ENCODE measurements at places on chromosomes 6 and 20. TPM values are rescaled to one million over a fixed set of nuclear protein-coding genes. Genes with fewer than 3 reads are reported as not detected.

GRCh38 chr6:89121934-89122333, 4.1 kb upstream of the SRSF12 start:
- no peaks in the 10 kb centered on the region for H3K27me3 ChIP-seq
- DNase-seq, result no peak
- H3K27ac ChIP-seq, result no peak overlapping the region
- peaks cover 10% of the 10 kb centered on the region for H3K4me1 ChIP-seq
- H3K36me3 ChIP-seq, result peaks cover 5% of the 10 kb centered on the region
- H3K4me3 ChIP-seq, result peak overlapping the region; percentile 6

GRCh38 chr6:1435806-1436205, 46.4 kb downstream of the FOXF2 start:
- peaks cover 50% of the 10 kb centered on the region for H3K27me3 ChIP-seq
- H3K4me1 ChIP-seq, result no peaks in the 10 kb centered on the region

DNA sequence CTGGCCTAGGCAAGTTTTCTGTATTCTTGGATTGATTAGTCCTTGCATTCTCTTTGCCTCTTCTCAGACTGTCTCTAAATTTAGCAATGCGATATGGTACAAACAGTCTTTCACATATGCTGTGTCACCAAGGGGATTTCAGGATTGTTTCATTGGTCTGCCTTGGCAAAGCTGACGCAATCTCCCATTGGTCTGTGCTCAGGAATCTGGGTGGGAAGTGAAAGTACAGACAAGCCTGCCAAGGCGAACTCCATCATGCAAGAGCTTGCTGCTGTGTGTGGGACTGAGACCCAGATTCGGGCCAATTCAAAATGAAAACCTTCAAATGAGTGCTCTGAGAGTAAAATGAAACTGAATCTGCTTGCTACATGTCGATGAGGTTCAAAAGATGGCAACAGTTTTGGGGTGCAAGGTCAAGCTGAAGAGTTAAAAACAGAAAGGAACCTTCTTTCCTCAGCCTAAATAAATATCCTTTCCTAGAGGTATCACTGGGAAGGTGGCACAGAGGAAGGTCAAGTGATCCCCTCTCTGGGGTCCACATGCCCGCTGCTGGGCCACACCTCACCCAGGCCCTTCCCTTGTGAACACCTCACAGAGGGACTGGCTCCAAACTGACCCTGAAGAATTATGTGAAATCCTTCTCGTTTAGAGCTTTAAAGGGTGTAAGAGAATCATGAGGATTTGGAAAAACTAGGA, 198.8 kb upstream of the PREP start:
- H3K36me3 ChIP-seq, result no peaks in the 10 kb centered on the region
- DNase-seq, result no peak
- no peak overlapping the region for H3K27ac ChIP-seq
- H3K4me3 ChIP-seq, result no peak overlapping the region
- H3K4me1 ChIP-seq, result peaks cover 5% of the 10 kb centered on the region

- no peak overlapping the region for H3K4me3 ChIP-seq
- H3K4me1 ChIP-seq, result no peaks in the 10 kb centered on the region
- H3K27ac ChIP-seq, result no peak overlapping the region
- no peaks in the 10 kb centered on the region for H3K27me3 ChIP-seq
- no peak for DNase-seq
- no peaks in the 10 kb centered on the region for H3K36me3 ChIP-seq
Measured at GRCh38 chr6:162899148-162899547, 171.4 kb downstream of the PACRG start.

GRCh38 chr20:15485519-15485918, 1087.7 kb downstream of the KIF16B start:
- H3K27me3 ChIP-seq, result no peaks in the 10 kb centered on the region
- no peak overlapping the region for H3K27ac ChIP-seq
- no peak for DNase-seq
- H3K4me1 ChIP-seq, result no peaks in the 10 kb centered on the region
- no peaks in the 10 kb centered on the region for H3K36me3 ChIP-seq

- H3K4me3 ChIP-seq, result no peak overlapping the region
- no peak for DNase-seq
- H3K36me3 ChIP-seq, result peaks cover 14% of the 10 kb centered on the region
Measured at GRCh38 chr6:41836660-41837052, 49.2 kb downstream of the TOMM6 start.

- H3K36me3 ChIP-seq, result peaks cover 2% of the 10 kb centered on the region
- no peaks in the 10 kb centered on the region for H3K27me3 ChIP-seq
- DNase-seq, result no peak
- H3K27ac ChIP-seq, result no peak overlapping the region
Measured at GRCh38 chr6:48101290-48101689, 9.7 kb downstream of the PTCHD4 start.

GRCh38 chr20:2521369-2522305, 12.9 kb upstream of the ZNF343 start:
- DNase-seq, result peak; percentile 67
- peaks cover 80% of the 10 kb centered on the region for H3K27me3 ChIP-seq
- peak overlapping the region; percentile 45 for H3K4me3 ChIP-seq
- no peak overlapping the region for H3K27ac ChIP-seq

DNA sequence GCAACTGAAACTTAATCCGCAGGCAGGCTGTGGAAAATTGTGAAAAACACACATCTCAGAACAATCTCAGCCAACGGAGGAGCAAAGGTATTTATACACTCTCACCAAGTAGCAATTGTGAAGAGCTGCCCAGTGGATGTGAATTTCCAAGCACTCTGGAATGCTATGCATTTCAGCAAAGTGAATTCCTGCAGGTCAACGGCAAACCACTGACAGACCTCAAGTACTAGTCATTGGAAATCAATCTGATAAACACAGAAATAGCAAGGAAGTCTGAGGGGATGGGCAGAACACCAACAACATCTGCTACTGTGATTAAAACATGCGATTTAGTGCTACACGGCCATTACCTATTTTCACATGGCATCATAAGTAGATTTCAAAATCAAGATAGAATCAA, 429.1 kb downstream of the HTR1B start:
- H3K27me3 ChIP-seq, result no peaks in the 10 kb centered on the region
- no peak overlapping the region for H3K27ac ChIP-seq
- DNase-seq, result no peak
- H3K36me3 ChIP-seq, result no peaks in the 10 kb centered on the region

GRCh38 chr6:130749402-130749801, 77.8 kb upstream of the SMLR1 start:
- no peak for DNase-seq
- no peak overlapping the region for H3K27ac ChIP-seq
- no peaks in the 10 kb centered on the region for H3K27me3 ChIP-seq
- H3K4me3 ChIP-seq, result no peak overlapping the region

- no peak overlapping the region for H3K27ac ChIP-seq
- H3K36me3 ChIP-seq, result no peaks in the 10 kb centered on the region
- H3K4me3 ChIP-seq, result no peak overlapping the region
- no peaks in the 10 kb centered on the region for H3K4me1 ChIP-seq
- no peak for DNase-seq
Measured at GRCh38 chr20:23541330-23541729, 27.0 kb downstream of the CST9L start.

DNA sequence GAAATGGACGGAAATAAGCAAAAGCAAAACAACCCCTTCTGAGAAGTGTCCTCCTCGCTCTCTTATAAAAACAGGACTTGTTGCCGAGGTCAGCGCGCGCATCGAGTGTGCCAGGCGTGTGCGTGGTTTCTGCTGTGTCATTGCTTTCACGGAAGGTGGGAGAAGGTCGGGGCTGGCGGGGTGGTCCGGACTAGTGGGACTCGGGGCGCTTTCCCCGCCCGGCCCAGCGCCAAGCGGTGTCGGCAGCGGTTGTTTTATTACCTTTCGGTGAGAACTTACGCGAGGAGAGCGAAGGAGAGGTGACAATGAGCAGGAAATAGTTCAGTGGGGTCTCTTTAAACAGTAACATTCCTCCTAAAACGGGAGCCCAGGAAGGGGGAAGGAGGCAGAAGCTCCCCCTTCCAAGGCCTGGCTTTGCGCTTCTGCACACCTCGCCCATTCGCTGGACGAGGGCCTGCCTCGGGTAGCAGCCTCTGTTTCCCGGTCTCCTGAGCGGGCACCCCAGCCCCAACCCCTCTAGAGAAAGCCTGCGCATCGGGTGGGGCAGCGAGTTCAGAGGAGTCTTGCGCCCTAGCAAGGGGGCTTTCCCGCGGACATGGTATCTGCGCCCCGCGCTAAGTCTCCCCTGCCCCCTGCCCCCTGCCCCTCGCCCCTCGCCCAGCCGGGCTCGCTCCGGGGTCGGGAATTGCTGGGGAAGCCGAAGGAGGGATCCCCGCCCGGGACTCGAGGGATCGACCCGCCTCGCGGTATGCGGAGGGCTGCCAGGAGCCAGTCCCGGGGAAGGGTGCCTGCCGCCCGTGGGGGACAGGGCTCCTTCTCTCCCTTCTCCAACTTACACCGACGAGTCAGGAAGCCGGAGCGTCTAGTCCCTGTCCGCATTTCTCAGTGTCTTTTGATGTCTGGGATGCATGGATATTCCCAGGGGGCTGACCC, 1.2 kb upstream of the TBXT start:
- peaks cover 3% of the 10 kb centered on the region for H3K36me3 ChIP-seq
- H3K27ac ChIP-seq, result no peak overlapping the region
- peaks cover 49% of the 10 kb centered on the region for H3K27me3 ChIP-seq
- peaks cover 6% of the 10 kb centered on the region for H3K4me1 ChIP-seq
- peak overlapping the region; percentile 89 for H3K4me3 ChIP-seq
- DNase-seq, result no peak

DNA sequence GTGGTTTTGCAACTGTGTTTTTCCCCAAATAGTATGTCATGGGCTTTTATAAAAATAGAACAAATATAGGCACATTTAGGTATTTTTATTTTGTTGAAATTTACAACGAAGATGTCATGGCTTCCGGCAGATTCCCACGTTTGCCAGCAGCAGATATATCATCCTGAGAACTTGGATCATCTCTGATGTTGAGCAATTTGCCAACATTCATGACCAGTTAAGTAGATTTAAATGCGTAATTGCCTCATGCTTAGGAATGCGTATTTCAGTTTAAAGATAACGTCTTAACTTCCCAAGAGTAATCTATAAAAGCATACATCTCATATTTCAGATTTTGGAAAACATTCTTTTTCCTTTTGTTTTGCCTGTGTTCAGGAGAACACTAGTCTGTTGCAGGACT, 457.8 kb downstream of the QKI start:
- no peak for DNase-seq
- no peak overlapping the region for H3K4me3 ChIP-seq
- H3K36me3 ChIP-seq, result no peaks in the 10 kb centered on the region

Gene RFX6
- not detected for total RNA-seq

Gene KCNB1
- total RNA-seq, result 2.8 TPM

Gene TMEM74B
- 3.3 TPM for total RNA-seq

Gene SAMD10
- total RNA-seq, result 8.0 TPM

Gene CLVS2
- total RNA-seq, result 1.3 TPM

Gene GNRH2
- 2.4 TPM for total RNA-seq

Gene PNLDC1
- total RNA-seq, result 0.49 TPM

Gene ATXN1
- 3.9 TPM for total RNA-seq

Gene TBX18
- total RNA-seq, result 0.47 TPM

Gene RBBP8NL
- not detected for total RNA-seq
